ENCODE measurements at places on chromosomes 2 and 18.
A peak's percentile ranks its signal among the peaks of the same experiment; 100 is the strongest.

GRCh38 chr18:61892683-61893308, at the start of gene RNF152:
Gene RNF152 (minus strand): TSS chr18:61893007. CDS start chr18:61816463, 76,544 bp downstream.
- no peak for DNase-seq

DNA sequence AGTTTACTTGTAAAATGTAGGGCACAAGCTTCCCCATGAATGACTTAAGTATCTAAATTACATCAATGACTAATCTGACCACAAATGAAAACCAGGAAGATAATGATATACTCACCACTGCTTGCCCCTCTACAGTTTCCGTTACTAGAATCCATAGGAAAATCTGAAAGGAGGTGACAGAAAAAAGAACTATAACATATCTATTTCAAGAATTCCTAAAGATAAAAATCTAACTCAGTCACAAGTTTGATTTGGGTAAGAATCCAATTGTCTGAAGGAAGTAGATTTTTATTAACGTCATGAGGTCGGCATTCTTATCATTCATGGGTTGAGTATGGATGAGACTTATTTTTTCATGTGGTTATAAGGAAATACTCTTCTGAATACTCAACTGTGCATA, 7.8 kb downstream of the FRZB start:
- DNase-seq = no peak

- DNase-seq = no peak
Measured at GRCh38 chr2:38192976-38193375, 117.0 kb upstream of the CYP1B1 start.

GRCh38 chr2:136362676-136363390, 244.9 kb upstream of the CXCR4 start:
- no peak for DNase-seq

DNA sequence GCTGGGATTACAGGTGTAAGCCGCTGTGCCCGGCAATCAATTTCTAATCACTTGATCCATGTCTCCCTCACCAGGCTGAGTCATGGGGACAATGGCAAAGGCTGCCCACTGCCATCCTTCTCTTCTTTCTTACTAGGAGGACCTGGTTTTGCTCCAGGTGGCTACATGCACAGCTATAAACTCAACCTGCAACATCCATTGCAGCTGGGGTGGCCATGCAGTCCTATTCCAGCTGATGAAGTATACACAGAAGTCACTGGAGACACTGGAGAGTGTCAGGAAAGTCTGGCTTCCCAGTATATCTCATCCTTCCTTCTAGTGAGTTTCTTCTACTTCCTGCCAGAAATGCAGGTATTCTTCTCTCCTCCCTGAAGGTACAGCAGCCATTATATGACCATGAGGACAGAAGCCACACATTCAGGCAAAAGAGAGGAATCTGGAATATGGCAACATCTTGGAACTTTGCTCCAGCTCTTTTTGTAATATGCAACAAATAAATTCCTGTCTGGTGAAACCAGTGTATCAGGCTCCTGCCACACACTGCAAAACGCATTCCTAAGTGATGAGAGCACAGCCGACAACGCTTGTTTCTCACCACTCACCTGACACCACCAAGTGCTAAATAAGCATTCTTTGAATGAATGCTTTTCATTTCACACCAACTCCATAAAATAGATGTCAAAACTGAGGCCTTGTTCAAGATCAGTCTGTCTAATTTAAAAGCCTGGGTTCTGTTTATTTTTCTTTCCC, 32.3 kb downstream of the SCTR start:
- DNase-seq = peak; percentile 96

GRCh38 chr2:86073225-86073624, 32.5 kb downstream of the POLR1A start:
- no peak for DNase-seq

DNA sequence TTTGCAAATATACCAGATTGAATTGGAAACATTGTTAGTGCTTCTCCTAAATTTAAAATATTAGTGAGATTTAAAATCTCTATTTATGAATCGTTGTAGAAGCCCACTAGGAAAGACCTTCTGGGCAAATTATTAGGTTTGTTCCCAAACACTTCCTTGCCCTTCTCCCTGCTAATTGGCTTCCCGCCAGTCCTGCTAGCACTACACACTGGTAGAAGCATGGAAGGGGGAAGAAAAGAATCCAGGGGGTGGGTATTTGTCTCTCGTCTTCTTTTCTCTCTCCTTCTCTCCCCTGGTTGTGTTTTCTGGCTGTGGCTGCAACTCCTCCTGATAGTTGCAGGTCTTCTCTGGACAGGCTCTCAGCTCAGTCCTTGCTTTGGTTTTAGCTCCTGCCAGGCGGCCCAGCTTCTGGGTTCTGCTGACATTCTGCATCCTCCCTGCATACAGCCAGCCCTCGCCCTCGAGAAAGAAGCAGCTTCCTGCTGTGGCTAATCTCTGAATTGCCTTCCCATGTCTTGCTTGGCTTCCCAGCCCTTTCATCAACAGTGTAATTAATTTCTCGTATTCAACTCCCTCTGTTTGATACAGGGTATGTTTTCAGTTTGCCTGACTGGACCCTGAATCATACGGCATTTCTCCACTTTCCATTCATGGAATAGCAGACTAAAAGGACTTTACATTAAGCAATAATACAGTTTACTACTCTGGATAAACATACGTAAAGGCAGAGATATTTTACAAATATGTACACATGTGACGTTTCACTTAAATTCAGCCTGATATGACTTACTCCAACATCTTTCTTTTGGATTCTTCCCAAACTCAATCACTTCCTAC, 6.9 kb upstream of the PARD3B start:
- no peak for DNase-seq

DNA sequence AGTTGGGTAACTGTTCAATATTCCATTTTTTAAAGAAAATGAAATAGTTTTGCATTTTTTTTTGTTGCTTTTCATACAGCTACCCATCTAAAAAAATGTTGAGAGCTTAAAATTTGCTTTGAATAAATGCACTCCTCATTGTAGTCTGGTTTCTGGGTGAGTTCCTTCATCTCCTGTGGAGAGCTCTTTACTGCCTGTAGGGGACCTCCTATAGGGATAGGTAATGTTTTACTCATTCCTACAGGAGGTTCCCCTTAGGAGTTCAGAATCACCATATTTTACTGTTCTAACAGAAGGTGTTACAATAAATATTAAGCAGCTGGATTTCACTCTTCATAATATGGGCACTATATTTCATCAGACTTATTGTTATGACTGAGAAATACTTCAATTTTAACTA, 947.3 kb upstream of the CRIM1 start:
- DNase-seq = no peak

DNA sequence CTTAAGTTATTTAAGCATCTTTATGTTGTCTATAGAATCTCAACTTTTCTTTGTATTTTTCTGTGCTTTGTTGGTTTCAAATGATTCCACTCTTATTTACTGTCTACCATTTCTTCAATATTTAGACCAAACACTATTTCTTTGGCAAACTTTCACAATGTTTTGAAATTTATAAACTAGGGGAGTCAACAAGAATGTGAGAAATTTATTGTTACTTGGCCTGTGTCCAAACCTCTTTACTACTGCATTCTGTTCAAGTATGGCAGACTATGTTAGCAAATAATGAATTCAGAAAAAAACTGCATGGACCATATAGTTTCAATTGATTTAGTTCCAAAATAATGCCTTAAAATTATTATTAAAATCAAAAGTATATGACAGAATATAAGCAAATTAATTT, 470.2 kb downstream of the FBXO15 start:
- peak; percentile 29 for DNase-seq

DNA sequence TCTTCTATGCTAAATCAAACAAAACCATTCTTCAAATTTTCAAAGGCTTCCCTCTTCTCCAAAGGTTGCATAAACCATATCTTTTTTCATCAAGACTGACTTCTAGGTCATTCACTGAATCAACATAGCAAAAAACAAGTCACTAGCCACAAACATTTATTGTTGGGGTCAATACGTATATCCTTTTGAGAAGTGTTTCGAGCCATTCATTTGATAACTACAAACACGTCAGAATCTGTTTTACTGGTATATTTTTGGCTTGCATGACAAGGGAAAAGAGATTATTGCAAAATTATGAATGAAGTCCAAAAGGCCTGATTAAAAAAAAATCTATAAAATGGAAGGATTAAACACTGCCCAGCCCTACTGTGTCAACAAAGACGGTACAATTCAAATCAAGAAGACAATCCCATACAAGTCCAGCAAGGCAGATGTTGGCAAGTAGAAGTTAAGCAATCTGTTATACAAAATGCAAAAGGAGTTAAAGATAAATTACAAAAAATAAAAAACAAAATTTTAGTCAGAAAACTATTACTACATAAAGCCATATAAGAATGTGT, 222.4 kb downstream of the SRBD1 start:
- DNase-seq = no peak

DNA sequence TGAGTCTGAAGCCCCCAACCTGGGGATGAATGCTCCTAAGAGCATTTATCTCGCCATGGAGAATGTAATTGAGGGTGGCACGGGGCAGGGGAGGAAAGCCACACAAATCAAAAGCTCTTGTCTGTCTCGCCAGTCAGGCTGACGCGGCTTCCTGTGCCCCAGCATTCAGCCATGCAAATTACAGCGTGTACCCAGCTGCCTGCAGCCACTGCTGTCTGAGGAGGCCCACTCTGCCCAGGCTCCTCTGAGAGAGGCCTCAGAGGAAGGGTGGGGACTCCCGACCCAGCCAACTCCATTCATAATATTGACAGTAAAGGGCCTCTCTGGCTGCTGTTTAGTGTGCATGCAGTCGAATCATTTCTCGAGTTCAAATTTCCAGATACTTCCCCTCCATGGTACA, 22.0 kb downstream of the SMAD7 start:
- DNase-seq = no peak

DNA sequence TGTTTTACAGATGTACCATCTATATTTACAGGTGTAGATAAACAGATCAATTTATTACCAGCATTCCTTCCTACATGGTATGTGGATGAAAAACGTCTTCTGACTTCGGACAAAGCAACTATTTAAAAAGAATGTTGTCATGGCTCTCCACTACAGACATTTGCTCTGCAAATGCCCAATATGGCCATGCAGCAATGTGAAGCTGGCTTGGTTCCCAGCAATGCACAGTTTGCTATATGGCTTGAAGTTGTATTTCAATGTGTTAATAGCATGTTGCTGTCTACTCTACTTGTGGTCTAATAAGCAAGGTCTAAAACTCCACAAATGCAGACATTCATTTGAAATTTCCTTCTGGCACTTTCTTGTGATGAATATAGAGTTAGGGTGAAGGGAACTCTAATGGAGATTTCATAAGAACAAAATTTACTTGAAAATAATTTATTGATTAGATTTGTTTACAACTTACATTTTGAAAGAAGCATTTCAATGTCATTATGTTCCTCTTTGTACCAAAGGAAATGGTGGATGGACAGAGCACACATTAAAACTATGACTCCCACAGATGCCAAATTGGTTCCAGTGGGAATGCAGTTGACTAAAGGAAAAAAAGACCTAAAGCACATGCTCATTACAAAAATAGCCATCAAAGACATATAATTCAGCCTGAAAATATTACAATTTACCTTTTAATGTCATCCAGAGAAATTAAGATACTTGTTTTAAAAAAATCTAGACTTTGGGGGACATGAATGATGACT, 234.0 kb downstream of the DYM start:
- DNase-seq = no peak

DNA sequence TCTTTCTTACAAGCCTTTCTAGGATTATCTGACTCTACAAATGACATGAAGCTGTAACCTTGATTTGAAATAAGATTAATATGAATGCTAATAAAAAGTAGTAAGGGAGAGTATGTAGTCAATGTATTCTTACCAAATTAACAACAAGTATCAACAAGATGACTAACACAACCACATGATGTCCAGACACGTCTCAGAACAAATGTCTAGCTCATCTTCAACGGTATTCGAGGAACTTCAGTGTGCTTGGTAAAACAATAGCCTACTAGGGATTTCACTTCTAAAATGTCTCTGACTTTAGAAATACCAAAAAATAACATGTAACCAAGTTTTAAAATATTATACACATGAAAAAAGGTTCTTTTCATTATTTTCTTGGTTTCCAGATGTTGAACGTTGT, 3.4 kb downstream of the HDLBP start:
- no peak for DNase-seq

DNA sequence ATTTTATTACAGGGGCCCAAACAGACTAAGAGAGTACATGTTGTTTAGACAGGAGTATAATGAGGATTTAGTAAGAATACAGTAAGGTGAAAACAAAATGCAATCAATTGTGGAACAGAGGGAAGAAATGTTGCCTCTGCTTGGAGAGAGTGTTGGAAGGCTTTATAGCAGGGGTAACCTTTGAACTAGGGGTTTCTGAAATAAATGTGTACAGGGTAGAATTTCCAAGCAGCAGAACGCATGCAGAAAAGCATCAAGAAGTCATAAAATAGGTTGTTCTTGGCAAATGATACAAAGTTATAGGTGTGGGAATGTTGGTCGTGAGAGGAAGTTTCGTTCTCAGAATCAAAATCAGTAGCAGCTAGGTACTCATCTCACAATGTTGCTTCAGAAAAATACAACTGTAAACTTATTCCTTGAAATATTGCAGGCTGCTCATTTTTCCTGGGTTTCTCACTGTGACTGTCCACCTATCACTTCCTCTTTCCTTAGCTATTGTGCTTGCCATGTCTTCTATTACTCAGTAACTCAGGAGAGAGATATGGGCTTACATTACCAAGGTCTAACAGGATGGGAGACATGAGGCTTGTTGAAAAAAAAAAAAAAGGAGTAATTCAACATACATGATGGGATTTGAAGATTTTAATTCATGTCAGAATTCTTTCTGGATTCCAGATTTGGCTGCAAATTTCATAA, 17.1 kb upstream of the HNMT start:
- no peak for DNase-seq

- no peak for DNase-seq
Measured at GRCh38 chr2:201196003-201196402, 13.1 kb downstream of the CASP10 start.

DNA sequence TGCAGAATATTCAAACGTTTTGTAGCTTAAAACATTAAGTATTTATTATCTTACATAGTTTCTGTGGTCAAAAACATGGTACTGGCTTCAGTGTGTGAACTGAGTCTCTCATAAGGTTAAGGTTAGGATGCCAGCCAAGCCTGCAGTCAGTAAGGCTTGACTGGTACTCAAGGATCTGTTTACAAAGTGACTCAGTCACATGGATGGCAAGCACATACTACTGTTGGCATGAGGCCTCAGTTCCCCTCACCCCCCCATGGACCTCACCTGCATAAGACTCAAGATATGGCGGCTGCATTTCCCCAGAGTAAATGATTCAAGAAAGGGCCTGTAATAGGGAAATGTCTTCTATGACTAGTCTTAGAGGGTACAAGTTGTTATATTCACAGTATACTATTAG, 1167.5 kb downstream of the DPP10 start:
- peak; percentile 18 for DNase-seq

- DNase-seq = no peak
Measured at GRCh38 chr2:29490045-29490444, 374.8 kb downstream of the CLIP4 start.

- no peak for DNase-seq
Measured at GRCh38 chr18:44824884-44825283, 144.2 kb downstream of the SETBP1 start.

DNA sequence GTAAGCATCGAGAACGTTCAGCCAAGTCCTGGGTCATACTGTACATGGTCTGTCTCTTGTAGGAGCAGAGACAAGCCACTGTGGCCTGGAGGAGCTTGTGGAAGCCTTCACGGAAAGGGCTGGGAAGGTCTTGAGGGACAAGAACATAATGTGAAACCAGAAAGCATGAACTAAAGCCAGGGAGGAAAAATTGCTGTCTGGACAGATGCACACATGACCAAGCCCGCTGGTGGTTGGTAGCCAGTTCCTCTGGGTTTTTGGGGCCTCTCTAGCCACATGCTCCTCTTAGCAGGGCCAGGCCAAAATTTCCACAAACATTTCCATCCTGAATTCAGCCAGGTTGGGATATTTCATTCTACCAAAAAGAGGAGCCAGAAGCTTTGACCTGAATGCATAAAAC, 196.2 kb upstream of the SIX2 start:
- no peak for DNase-seq

Data from NCI-H226 (cell line).